Caki2 (cell line): ENCODE measurements at places on chromosomes 5 and 9.

DNA sequence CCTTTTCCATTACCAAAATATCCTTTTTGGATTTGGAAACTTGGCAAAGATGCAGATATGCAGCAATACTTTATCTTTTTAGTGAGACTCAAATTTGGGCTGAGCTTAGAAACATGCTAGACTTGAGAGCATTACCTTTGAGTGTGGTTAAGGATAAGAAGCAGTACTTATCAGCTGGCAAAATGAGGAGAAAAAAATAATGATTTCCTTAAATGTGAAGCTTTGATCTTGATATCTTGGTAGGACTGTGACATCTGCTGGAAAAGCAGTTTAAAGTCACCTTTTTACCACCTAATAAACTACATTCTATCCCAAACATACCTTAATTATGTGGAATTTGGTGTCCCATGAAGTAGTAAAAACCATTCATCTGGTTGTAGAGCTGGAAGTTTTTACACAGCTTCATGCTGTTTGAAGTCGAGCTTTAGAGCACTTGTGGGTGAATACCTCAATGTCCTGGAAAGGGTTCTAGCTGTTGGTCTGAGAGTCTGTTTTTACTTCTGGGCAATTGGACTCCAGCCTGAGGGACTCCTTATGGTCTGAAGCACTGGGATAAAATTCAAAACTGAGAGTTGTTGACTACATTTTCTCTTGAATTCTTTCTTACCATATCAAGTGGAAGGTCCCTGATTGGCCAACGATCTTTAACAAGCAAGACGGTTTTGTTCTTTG, 53.4 kb downstream of the LRRC70 start:
- DNase-seq = no peak

- peak; percentile 8 for DNase-seq
Measured at GRCh38 chr5:37774912-37775483, 64.8 kb downstream of the GDNF start.

DNA sequence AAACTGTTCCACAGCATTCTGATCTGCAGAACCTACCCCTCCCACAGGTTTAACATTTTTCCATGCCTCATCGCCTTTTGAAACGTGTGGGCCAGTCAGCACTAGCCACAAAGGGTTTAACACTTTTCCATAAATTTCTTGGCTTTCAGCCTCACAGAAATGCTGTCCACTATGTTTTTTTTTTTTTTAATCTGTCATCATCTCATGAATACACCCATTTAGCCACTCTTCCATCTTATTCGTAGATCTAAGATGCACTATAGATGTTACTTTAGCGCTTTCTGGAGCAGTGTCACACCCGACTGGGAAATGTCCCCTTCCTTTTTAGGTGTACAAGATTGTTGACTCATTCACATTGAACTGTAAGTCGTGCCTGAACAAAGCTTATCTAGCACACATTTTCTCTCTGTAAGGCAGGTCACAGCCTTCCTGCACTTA, 62.3 kb downstream of the GCNT1 start:
- DNase-seq = peak; percentile 87

- no peak for DNase-seq
Measured at GRCh38 chr9:133405508-133406438, 12.0 kb downstream of the REXO4 start.

DNA sequence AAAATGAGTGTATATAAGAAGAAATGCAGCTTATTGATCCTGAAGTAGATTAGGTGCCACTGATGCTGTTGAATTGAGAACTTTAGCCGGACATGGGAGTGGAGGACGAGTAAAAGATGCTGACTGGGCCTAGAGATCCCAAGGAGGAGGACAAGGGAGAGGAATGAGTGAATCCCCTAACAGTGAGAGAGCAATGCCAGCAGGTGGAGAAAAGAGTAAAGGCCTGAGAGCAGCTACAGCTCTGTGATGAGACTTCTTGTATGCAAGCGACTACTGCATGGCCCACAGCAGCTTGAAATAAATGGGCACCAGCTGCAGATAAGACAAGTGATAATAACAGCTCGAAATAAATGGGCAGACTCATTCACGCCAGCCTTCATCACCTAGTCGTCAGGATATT, 44.5 kb upstream of the JMY start:
- DNase-seq = no peak

- DNase-seq = no peak
Measured at GRCh38 chr9:129323999-129324553, 146.0 kb upstream of the IER5L start.

GRCh38 chr5:111120911-111121310, 28.8 kb downstream of the WDR36 start:
- peak; percentile 6 for DNase-seq

DNA sequence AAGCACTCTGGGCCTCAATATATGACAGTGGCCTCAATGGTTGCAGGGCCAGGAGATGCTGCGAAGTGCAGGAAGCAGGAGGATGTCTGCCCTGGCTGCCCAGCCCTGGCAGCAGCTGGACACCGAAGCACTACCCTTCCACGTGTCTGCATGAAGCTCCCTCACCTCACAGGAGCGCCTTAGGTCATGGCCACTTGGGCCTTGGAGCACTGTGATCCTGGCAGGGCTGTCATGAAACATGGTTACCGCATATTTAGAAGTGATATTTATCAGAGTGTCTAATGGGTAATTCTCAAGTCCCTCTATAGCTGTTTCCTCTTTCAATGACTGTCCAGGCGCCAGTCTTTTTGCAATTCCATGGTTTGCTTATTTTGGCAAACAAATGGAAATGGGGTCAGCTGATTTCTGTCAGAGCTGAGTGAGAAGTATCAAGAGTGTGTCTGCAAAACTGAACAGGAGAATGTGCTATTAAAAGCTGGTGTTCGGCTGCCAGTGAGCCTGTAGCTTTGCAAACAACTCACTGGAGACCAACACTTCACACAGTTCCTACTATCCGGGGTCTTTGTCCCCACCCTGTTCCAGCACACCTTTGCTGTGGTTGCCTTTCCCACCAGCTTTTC, 285.9 kb downstream of the KIF4B start:
- no peak for DNase-seq

DNA sequence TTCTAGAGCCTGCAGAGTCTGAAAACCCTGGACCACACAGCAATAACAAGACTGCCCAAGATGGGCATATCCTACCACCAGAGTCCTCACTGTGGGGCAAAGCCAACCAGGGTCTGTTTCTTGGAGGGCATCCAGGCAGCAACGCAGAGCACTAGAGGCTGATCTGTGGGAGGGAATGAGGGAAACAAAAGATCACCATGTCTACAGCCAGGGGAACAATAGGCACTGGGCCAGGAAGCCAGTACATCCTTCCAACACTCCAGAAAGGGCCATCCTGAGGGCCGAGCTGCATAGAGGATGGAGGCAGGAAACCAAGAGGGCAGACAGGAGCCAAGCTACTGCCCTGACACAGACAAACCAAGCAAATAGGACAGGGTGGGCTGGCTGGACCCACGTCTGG, 416.1 kb upstream of the IRX4 start:
- no peak for DNase-seq

GRCh38 chr9:20658677-20659473, 25.2 kb upstream of the FOCAD start:
- DNase-seq = no peak

DNA sequence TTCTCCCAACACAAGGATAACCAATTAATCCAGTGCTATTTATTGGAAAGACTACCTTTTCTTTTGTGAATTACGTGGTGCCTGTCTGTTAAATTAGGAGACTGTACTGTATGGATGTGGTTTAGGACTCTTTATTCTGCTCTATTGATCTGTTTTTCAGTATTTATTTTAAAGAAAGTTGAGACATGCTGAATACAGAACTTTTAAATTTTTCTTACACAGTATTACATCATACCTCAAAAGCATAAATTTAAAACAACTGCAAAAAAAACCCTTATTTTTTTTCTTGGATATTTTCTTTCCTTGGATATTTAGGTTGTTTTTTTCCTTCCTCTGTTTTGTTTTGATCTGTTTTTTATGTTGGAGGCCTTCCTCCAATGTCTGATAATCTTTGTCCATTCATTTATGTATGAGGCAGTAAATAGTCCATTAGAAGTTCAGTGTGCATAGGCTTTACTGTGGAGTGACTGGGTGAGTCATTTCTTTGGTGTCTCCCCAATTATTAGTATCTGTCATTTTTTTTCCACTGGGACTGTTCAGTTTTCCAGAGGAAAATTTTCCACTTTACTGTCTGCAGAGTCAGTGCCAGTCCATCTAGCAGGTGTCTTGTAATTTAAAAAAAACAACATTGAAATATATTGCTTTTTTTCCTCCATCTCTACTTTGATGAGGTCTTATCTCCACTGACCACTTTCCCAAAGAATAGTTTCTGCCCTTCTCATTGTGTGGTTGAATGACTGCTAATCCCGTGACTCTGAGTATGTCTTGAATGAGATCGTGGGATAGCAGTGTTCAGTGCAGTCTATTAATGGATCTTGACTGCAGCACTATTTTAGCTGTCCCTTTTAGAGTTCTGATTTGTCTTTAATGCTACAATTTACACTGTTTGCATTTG, 15.2 kb downstream of the CYSTM1 start:
- DNase-seq = peak; percentile 70

- no peak for DNase-seq
Measured at GRCh38 chr9:98652302-98652701, 56.4 kb downstream of the GABBR2 start.

GRCh38 chr5:122719991-122720746, 54.7 kb upstream of the SNX2 start:
- DNase-seq = no peak

GRCh38 chr9:134662143-134662876, 20.7 kb downstream of the COL5A1 start:
- DNase-seq = no peak

DNA sequence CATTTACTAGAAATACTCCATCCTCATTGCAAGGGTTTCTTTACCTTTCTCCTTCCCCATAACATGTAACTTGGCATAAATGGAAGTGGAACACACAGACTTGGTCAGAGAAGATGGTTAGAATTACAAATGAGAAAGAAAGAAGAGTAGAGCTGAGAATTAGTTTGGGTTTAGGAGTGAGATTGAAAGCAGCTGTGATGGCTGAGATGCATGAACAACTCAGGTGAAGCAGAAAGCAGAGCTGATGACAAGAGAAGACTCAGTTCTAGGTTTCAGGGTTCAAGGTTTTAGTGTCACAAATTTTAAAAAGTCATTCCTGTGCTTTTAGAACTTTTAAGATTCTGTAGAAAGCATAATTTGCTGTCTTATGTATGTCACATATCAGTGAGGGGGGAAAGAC, 54.0 kb downstream of the TMEM161B start:
- no peak for DNase-seq

DNA sequence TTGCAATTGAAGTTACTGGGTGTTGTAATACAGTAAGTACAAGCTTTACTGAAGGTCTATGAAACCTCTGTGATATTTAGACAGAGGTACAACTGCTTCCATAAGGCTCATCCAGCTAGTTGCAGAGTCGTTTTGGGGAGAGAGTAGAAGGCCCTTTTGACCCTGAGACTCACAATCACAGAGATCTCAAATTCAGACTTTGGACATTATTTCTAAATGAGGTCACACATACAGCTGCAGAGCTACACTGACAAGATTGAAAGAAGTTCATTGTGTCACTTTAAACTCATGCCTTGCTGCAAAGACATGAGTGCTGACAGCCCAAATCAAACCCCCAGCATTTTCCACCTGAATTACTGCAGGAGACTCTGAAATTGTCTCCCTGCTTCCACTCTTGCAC, 205.9 kb upstream of the TMEM161B start:
- DNase-seq = no peak

DNA sequence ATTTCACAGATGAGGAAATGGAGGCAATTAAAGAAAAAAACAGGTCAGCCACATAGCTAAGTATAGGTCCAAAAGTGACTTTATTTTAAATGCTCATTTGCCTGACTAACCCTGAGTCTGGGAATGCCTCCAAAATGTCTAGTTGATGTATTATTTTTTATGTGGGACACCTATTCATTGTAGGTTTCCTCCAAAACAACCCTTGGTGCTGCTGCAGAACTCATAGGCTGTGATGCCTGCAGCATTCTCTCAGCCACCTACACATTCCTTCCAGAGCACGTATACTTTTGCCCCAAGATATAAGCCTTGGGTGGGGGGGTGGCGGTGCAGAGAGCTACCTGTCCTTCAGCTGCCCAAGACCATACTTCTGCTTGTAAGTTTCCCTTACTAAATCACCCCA, 77.4 kb downstream of the MSX2 start:
- DNase-seq = no peak

- DNase-seq = no peak
Measured at GRCh38 chr5:38528162-38528703, 28.2 kb downstream of the LIFR start.

GRCh38 chr5:102115736-102116135, 180.3 kb downstream of the SLCO4C1 start:
- DNase-seq = no peak

- DNase-seq = no peak
Measured at GRCh38 chr9:70347046-70347445, 67.4 kb downstream of the KLF9 start.
